EL (cell line): ENCODE measurements at places on chromosomes 7 and 10.
A peak's percentile ranks its signal among the peaks of the same experiment; 100 is the strongest.

- DNase-seq: no peak
Observed at GRCh38 chr7:101422356-101423195, 59.9 kb downstream of the COL26A1 start.

DNA sequence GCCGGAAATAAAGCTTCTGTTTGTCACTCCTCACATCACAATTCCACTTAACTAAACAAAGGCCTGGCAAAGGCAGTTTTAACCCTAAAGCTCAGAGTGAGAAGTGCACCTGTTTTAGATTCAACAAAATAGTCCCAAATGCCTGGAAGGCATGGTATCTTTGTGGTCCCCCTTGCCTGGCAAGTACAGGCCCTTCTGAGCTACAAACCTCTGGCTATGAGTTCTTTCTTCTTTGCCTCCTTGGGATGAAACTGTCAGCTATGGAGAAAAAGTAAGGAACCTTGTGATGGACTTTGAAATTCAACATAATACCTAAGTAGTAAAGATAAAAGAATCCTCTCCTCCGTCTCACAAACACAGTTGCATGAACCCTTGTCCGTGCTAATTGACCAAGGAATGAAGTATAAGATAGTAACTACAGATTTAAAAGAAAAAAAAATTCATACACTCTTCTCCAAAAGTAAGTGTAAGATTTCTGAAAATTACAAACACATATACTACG lies 244.5 kb upstream of the ETV1 start:
- DNase-seq: no peak

GRCh38 chr7:84271543-84271942 lies 77.0 kb upstream of the SEMA3A start:
- DNase-seq: peak; percentile 3

- no peak for DNase-seq
Observed at GRCh38 chr10:62635127-62635526, 169.4 kb upstream of the ADO start.

DNA sequence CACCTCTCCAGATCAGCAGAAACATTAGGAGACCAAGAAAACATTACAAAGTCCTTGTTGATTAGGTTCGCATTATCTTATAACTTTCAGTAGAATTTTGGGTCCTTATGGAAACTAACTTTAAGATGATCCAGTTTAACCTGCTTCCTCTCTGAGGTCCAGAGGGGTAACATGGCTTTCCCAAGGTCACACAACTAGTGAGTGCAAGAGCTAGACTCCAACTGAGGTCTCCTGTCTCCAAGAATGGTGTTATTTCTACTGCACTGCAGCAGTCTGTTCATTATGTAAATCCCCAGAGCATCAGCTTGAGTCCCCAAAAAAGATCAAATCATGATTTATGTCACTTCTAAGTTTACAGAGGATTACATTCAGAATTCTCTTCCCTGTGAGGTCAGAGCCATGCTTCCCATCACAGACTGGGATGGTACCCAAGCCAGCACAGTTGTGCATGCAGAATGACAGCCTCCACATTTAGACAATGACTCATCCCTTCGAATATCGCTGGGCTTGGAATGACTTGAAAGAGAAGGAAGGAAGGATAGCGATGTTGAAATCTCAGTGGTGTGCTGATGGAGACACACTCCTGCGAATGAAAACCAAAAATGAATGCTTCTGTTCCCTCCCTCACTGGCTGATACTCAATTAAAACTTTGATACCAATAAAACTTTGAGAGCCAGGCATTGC lies 163.1 kb upstream of the PLXNA4 start:
- DNase-seq: peak; percentile 84

GRCh38 chr10:121403527-121403926 lies 194.7 kb downstream of the FGFR2 start:
- DNase-seq: no peak

- DNase-seq: no peak
Observed at GRCh38 chr7:147207988-147208387, 1091.4 kb downstream of the CNTNAP2 start.

- DNase-seq: no peak
Observed at GRCh38 chr10:95837783-95838182, 70.0 kb upstream of the CC2D2B start.

- no peak for DNase-seq
Observed at GRCh38 chr10:107133656-107134055, 30.9 kb downstream of the SORCS1 start.

GRCh38 chr10:123136221-123136805 lies 543 bp downstream of the HMX3 start:
- no peak for DNase-seq

DNA sequence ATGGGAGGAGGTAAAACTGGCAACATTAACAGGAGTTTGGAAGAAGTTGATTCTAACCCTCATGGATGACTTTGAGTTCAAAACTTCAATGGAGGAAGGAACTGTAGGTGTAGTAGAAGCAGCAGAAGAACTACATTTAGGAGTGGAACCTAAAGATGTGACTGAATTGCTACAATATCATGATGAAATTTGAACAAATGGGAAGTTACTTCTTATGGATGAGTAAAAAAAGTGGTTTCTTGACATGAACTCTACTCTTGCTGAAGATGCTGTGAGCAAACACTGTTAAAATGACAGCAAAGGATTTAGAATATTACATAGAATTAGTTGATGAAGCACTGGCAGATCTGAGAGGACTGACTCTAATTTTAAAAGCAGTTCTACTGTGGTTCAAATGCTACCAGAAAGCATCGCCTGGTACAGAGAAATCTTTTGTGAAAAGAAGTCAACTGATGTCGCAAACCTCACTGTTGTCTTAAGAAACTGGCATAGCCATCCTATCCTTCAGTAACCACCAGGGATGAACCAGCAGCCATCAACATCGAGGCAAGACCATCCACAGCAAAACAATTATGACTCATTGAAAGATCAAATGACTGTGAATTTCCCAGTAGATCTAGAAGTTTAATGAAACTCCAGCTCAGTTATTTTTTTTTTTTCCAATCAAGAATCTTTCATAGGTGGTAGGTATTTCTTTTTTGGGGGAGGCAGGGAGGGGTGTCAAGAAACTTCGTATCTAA lies 20.8 kb downstream of the BRAF start:
- peak; percentile 10 for DNase-seq

GRCh38 chr10:66629996-66630395 lies 295.8 kb upstream of the LRRTM3 start:
- peak; percentile 39 for DNase-seq

DNA sequence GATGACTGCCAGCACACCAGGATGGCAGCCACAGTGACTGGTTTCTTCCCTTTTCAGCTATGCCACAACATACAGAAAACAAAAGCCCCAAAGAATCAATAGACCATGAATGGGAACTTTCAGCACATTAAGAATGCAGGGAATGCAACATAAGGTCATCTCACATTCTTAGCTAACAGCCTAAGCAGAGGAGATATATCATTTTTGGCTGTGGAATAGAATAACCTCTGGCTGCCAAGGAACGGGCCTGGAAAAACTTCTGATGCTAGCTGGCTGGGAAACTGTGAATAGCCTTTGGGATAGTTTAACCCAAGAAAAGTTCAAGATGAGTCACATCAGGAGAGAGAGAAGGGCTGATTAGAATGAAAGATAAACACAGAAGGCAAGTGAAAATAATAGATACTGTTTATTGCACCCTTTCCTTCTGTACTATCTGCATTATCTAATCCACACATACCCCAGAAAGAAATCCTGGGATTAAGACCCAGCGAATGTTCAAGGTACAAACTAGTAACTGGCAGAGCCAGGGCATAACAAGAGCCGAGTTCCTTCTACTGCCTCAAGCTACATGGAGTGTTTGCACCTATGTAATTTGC lies 169.2 kb downstream of the SEMA3A start:
- peak; percentile 99 for DNase-seq

DNA sequence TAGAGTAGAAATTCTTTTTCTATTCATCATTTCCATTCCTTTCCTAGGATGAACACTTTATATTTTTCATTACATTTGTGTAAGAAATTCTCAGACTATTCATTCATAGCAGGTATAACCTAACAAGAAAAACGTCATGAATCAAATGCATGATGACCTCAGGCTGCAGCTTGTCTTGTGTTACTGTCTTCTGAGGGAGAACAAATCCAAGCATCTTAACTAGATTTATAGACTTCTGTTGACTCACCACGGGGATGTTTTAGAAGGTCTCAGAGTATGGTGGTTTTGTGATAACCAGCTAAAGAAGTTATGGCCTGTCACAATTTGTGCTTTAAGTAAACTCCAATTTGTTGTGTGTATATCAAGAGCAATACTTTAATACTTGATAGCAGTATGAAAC lies 102.7 kb downstream of the ANKRD7 start:
- DNase-seq: no peak

DNA sequence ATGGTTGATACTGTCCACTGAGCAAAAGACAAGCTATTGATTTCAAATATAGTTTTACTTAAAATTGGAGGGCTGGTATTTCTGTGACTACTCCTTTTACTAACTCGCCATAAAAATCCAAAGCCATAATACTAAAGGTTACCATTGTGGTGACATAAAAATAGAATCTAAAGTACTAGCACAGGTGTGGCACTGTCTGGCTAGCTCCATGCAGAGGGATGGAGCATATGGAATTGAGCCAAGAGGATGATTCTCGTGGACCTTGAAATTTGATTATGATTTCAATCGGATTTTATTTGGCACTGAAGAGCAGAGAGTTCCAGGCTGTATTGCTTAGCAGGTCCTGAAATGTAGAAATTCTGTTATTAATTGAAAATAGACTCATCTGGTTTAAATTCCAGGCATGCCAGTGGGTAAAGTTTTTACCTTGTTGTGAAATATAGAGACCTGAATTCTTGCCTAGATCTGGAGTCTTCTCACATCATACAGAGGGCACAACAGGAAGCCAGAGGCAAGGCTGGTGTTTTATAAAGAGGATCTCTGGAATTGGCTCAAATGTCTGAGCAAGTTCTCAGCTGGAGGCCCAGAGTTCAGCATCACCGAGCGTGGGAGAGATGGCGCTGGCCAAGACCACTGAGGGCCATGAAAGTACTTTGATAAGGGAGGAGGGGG lies 29.9 kb upstream of the DLD start:
- peak; percentile 9 for DNase-seq

DNA sequence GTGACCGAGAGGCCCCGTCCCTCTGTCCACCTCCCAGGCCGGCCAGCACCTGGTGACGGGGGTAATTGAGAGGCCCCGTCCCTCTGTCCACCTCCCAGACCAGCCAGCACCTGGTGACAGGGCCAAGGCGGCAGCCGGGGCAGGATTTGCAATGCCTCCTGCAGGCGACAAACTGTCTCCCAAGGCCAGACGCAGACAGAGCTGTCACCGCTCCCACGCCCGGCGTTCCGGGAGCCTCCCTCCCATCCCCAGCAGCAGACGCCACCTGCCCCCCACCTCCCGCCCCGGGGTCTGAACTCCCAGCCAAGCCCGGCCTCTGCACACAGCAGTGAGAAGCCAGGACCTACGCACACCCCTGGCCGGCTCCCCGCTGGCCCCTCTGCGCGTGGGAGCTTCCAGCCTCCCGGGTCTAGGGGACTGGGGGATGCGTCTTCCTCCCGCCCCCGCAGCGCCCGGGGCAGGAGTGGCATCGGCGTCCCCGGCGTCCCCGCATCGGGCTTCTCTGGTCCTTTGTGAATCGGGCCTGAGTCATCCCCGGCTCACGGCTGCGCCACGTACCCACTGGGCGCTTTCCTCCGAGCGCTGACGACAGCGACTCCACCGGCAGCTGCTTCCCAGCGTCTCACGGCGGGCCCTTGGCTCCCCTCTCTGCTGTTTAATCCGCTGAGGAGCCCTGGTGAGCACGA lies 95.1 kb upstream of the DIP2C start:
- DNase-seq: peak; percentile 85

- no peak for DNase-seq
Observed at GRCh38 chr10:22999942-23000341, 72.1 kb downstream of the ARMC3 start.

DNA sequence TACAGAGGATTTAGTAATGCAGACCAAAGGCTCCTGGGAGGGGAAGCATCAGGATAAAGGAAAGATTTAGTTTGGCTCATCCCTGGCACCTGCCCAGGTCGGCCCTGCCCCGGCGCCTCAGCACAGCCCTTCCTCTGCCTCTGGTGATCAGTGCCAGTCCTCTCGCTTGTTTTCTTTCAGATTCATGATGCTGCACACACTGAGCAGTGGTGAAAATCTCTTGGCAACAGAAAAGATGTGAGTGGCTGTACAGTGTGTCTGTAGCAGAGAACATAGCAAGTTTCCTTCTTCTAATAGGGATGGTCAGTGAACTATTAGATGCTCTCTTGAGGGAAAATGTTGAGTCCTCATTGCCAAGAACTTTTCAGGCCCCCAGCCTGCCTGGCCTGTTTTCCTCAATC lies 994.1 kb downstream of the KCNMA1 start:
- DNase-seq: no peak

- DNase-seq: no peak
Observed at GRCh38 chr10:24259365-24260130, 50.6 kb downstream of the KIAA1217 start.

- no peak for DNase-seq
Observed at GRCh38 chr7:132635127-132635526, 58.9 kb upstream of the PLXNA4 start.

DNA sequence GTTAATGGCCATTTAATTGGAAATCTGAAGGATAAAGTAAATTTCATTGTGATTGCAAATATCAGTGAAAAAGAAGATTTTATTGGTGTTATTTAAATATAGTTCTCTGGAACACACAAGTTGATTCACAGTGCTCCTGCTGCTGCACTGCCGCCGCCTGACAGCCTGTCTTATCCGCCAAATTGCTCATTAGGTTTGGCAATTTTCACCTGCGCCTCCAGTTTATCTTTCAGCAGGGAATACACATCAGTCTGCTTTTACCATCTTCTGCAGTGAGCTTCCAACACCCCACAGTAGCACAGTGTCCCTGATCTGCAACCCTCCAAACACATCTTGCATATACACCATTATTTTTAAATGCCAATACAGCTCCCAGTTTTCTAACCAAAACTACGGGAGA lies 308.3 kb downstream of the PARD3 start:
- DNase-seq: no peak

DNA sequence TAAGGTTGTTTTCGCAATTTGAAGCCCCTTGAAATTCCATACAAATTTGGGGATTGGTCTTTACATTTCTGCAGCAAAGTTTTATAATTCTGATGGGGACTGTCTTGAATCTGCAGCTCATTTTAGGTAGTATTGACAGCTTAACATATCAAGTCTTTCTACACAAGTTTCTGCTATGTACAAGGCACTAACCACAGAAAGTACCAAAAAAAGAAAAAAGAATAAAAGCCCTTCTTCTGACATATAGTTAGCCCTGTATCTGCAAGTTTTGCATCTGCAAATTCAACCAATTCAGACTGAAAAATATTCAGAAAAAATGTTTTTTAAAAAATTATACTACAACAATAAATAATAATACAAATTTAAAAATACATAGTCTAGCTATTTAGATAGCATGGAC lies 15.3 kb downstream of the POT1 start:
- no peak for DNase-seq

GRCh38 chr10:3495281-3495680 lies 289.7 kb downstream of the KLF6 start:
- no peak for DNase-seq

DNA sequence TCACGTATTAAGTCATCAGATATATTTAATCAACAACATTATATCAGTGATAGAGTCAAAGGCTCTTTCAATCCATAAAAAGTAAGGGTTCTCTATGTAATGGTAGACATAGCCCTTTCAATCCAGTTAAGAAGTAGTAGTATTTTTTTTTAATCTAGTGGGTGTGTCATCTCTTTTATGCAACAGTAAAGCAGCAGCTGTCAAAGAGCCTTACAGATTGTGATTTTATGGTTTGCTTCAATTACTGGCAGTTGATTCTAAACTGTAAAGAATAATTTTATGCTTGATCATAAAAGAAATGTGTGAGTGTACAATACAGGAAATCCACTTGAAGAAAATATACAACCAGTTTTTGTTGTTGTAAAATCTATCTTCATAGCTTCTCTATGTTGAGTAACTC lies 902.6 kb upstream of the MBL2 start:
- no peak for DNase-seq
